AG20443 (cell line): ENCODE measurements at places on chromosomes 11 and 22.
A peak's percentile ranks its signal among the peaks of the same experiment; 100 is the strongest.

GRCh38 chr11:12827929-12828812, 153.9 kb downstream of the TEAD1 start:
- peak; percentile 70 for DNase-seq

- DNase-seq: no peak
Measured at GRCh38 chr22:39265143-39265886, 20.5 kb upstream of the PDGFB start.

GRCh38 chr11:66312549-66313320, 4.1 kb downstream of the CD248 start:
- DNase-seq: peak; percentile 96

DNA sequence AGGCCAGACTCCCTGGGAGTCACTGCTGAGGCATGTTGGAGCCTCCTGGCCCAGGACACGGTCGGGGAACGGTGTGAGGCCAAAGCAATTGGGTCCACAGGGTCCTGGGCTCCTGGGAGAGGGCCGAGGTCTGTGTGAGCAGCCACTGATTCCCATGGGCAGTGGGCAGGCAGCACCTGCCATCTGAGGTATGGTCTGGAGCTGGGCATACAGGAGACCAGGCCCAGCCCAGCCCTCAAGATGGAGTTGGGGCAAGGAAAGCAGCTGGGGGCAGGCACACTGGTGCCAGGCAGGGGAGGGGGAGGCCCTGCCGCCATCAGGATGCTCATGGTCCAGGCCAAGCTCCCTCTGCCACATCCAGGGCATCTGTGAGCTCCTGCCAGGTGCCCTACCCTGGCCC, 32.2 kb upstream of the HMOX1 start:
- DNase-seq: no peak

GRCh38 chr11:9008661-9009060, 4.9 kb upstream of the NRIP3 start:
- DNase-seq: no peak

GRCh38 chr11:116420770-116421528, 351.8 kb downstream of the BUD13 start:
- DNase-seq: no peak

DNA sequence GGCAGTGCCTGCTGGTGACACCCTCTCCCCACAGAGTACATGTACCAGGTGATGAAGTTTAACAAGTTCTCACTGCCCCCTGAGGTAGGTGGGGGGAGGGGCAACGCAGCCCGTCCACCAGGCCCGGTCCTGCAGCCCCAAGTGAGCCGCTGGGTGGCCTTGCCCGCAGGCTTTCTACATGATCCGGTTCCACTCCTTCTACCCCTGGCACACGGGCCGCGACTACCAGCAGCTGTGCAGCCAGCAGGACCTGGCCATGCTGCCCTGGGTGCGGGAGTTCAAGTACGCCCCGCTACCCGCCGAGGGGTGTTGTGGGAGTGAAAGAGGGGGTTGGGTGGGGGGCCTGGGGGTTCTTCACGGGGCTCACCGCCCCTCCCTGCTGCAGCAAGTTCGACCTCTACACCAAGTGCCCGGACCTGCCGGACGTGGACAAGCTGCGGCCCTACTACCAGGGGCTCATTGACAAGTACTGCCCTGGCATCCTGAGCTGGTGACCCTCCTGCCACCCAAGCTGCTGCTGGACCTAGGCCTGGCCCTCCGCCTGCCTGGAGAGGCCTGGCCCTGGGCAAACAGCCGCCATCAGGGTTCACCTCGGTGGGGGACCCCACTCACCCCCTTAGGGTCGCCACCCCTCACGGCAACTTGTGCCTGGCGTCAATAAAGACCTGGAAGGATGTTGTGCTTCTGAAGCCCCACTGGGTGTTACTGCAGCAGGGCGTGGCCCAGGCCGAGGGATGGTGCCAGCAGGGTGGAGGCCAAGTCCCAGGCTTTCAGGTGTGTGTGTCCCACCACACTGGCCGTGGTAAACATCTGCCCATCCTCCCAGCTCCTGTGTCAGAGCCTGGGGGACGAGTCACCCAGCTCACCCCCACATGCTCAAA, 2.9 kb downstream of the MIOX start:
- no peak for DNase-seq

- DNase-seq: no peak
Measured at GRCh38 chr11:130162733-130163132, 3.2 kb downstream of the ST14 start.

GRCh38 chr22:49212466-49212865, 615.2 kb downstream of the BRD1 start:
- no peak for DNase-seq

GRCh38 chr11:96841792-96842191, 452.0 kb downstream of the JRKL start:
- DNase-seq: no peak

- DNase-seq: no peak
Measured at GRCh38 chr11:120880498-120881175, 143.3 kb upstream of the TBCEL start.

- DNase-seq: no peak
Measured at GRCh38 chr22:30889268-30889995, 79.1 kb downstream of the MORC2 start.

- DNase-seq: no peak
Measured at GRCh38 chr22:47155131-47155885, 392.9 kb downstream of the TBC1D22A start.

- no peak for DNase-seq
Measured at GRCh38 chr11:115930291-115930690, 426.1 kb upstream of the CADM1 start.

DNA sequence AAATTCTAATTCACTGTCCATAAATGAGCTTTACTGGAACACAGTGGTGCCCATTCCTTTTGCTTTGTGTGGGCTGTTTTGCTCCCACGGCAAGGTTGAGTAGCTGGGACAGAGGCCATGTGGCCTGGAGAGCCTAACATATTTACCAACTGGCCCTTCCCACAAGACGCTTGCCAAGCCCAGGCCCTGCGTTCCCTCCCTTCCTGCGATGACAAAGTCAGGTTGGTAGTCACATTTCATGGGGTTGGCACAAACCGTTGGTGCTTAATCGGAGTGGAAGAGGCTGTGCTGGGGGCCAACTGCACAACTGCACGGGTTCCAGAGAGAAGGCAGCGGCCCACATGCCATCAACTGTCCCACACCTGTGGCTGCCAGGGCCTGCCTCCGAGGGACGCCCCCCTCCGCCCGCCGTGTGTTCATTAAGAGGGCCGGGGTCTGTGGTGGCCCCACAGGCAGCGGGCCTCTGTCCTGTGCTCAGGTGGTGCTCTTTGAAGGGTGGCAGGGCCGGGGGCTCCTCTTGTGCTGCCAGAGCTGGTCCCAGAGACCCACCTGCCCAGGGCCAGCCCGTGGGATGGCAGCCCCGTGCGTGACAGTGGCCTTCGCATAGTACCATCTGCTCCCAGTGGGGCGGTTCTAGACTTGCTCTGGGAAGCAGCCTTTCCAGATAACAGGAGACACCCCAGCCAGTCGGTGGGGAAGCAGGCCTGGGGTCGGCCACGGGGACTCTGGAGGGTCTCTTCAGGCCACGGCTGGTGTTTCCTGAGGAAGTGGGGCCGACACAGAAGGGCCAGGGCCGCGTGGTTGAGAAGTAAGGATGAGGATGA, 81.5 kb upstream of the CLDN5 start:
- DNase-seq: no peak

DNA sequence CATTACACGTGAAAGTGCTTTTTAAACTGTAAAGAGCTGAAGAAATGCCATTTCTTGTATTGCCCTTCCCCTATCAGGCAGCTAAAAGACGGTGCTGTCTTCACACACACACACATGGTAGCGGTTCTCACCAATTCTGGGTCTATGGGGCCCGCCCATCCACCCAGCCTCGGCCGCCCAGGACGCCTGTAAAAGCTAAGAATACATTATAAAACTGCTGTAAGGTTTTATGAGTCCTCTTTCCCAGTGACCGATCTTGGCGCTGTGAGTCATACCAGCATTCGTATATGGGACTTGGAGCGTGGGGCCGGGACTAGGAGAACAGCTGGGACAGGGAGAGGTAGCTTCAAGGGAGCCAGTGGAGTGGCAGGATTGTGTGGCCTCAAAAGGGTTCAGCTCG, 149.7 kb upstream of the CADM1 start:
- DNase-seq: no peak

GRCh38 chr11:44618561-44619425, 53.3 kb downstream of the CD82 start:
- DNase-seq: no peak

GRCh38 chr11:120501976-120502755, 9.4 kb upstream of the GRIK4 start:
- DNase-seq: no peak

GRCh38 chr22:49026494-49027367, 800.9 kb downstream of the BRD1 start:
- DNase-seq: no peak

- no peak for DNase-seq
Measured at GRCh38 chr22:42610186-42610585, 4.5 kb downstream of the POLDIP3 start.

DNA sequence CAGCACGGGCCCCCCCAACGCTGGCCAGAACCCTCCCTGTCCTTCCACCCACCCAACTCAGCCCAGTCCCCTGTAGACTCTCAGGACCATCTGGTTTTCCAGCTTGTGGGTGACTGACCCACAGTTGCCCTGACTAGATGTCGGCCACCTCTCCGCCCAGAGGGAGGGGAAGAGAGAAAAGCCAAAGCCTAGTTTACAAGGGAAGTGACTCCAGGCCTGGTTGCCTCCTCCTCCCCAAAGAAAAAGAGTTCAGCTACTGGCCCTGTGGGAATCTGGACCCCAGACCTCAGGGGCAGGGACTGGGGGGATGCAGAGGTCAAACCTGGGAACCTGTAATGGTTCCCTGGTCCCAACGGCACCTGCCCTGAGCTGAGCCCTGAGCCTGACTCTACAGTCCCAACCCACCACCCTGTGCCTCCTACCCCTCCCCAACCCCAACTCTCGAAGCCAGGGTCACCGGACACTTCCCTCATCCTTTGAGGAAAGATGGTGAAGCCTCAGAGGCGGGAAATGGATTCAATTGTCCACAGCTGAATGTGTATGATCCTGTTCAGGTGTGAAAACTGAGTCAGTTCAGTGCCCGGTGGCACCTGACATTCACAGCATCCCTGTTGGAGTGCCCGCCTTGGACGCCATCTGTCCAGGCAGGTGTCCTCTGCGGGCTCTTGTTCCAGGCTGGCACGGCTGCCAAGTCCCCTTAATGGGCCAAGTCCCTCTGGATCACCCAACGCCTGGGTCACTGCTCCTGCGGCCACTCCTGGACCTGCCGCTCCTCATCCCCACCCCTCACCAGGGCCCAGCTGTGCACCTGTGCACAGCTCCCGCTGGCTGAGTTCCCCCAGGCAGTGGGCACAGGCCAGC, 21.0 kb upstream of the WNT7B start:
- no peak for DNase-seq

DNA sequence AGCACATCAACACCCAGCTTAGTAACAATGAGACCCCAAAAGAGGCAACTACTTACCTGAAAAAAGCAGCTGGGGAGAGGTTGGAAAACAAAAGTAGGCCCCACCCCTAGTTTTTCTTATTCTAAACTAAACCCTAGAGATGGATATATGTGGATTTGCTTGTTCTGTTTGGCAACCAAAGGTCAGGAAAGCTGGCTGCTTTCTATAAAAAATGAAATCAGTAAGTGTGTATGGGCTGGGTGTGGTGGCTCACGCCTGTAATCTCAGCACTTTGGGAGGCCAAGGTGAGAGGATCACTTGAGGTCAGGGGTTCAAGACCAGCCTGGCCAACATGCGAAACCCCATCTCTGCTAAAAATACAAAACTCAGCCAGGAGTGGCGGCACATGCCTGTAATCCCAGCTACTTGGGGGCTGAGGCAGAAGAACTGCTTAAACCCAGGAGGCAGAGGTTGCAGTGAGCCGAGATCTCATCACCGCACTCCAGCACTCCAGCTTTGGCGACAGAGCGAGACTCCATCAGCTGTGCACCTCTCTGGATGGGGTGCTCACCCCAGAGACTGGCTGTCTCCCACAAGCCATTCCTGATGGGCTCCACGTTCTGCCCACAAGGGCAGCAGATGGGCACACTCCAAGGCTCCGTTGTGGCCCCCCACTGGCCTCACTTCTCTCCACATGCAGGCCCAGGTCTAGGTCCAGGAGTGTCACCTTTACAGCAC, 30.0 kb downstream of the PACSIN2 start:
- DNase-seq: no peak

GRCh38 chr22:44947846-44948245, 62.0 kb downstream of the PHF21B start:
- no peak for DNase-seq

- no peak for DNase-seq
Measured at GRCh38 chr22:49873228-49873940, 19.7 kb downstream of the ZBED4 start.

DNA sequence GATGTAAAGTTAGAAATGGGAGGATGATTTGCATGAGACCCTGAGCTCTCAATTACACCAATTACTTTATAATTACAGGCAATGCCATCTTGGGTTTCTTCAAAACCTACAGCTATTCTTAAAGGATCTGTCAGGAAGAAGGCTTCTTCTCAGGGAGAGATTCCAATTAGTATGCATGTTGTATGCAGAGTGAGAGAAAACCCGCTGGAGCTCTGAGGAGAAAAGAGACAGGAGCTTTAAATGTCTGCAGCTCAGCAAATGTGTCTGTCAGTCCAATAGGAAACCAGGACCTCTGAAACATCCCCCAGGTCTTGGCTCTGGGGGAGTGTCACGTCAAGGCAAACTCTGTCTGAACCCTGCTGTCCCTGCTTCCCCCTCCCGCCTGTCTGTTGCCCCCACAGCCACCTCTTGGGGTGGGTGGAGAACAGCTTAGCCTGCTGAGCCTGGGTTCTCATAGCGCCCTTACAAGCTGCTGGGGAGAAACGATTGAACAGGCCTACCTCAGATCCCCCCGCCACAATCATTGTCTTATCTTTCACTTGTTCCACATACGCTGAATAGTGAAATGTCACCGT, 140.2 kb downstream of the SPATA19 start:
- DNase-seq: no peak

- DNase-seq: no peak
Measured at GRCh38 chr11:35751664-35752061, 89.1 kb downstream of the TRIM44 start.

- DNase-seq: no peak
Measured at GRCh38 chr22:23753385-23753784, 840 bp downstream of the VPREB3 start.

GRCh38 chr11:6431861-6432260, 8.9 kb downstream of the HPX start:
- DNase-seq: peak; percentile 76

DNA sequence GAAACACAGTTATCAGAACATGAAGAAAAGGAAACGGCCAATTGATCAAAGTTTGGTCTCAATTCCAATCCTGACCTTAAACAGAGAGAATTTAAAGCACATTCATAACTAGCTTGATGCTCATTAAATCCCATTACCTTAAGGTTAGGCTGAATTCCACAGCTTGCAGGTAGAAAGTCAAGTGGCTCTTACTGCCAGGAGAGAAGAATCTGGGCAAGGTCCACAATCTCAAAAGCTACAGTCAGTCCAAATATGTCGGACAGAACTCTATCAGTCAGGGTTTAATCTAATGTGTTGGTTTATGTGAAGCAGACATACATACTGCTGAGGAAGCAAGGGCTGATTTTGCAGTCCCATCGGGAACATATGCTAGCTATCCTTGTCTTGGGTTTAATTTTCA, 348.8 kb downstream of the SOX6 start:
- no peak for DNase-seq

- DNase-seq: no peak
Measured at GRCh38 chr11:125226706-125227105, 62.2 kb downstream of the PKNOX2 start.
